Naive thymus-derived CD8-positive, alpha-beta T cell (primary cell): ENCODE measurements at places on chromosomes 16 and 17. TPM values are rescaled to one million over a fixed set of nuclear protein-coding genes. Genes with fewer than 3 reads are reported as not detected.

NXN gene
- 0.06 TPM for polyA plus RNA-seq

CYB5B gene
- 96.4 TPM for polyA plus RNA-seq

DNAH3 gene
- not detected for polyA plus RNA-seq

TMC8 gene
- polyA plus RNA-seq, result 62.5 TPM

NUPR1 gene
- polyA plus RNA-seq, result not detected

SPNS3 gene
- 13.7 TPM for polyA plus RNA-seq

KRT33B gene
- polyA plus RNA-seq, result not detected

NUDT7 gene
- polyA plus RNA-seq, result 11.6 TPM

MRTFB gene
- polyA plus RNA-seq, result 6.4 TPM

DNASE1L2 gene
- polyA plus RNA-seq, result not detected

CNGB1 gene
- not detected for polyA plus RNA-seq

KRT34 gene
- polyA plus RNA-seq, result not detected

TBC1D3I gene
- 0.09 TPM for polyA plus RNA-seq

ALDOC gene
- polyA plus RNA-seq, result 78.9 TPM

MYH8 gene
- polyA plus RNA-seq, result not detected

PLLP gene
- polyA plus RNA-seq, result 8.8 TPM

G6PC1 gene
- polyA plus RNA-seq, result not detected
